ENCODE measurements at places on chromosomes 4 and X.

- H3K36me3 ChIP-seq, result no peaks in the 10 kb centered on the region
- DNase-seq, result no peak
- H3K4me1 ChIP-seq, result peaks cover 14% of the 10 kb centered on the region
- H3K27ac ChIP-seq, result no peak overlapping the region
- H3K4me3 ChIP-seq, result no peak overlapping the region
These were observed 140.0 kb downstream of the DCK start for GRCh38 chr4:71133491-71133890.

- H3K36me3 ChIP-seq, result no peaks in the 10 kb centered on the region
- H3K4me3 ChIP-seq, result no peak overlapping the region
- H3K27ac ChIP-seq, result no peak overlapping the region
- no peaks in the 10 kb centered on the region for H3K4me1 ChIP-seq
These were observed 8.7 kb downstream of the CLRN2 start for GRCh38 chr4:17523662-17524061.

DNA sequence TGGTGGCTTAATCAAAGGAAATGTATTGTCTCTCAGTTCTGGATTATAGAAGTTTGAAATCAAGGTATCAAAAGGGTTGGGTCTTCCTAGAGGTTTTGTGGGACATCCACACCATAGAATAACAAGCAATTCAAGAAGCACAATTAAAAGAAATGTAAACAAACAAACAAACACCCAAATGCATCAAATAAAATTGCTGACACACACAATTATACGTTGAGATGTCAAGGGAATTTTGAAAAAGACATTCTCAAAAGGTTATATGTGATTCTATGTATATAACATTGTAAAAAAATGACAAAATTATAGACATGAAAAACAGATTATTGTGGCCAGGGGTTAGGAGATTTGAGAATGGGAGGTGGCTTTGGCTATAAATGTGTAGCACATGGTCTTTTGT lies 250.7 kb upstream of the AGA start:
- no peak for DNase-seq
- H3K4me1 ChIP-seq, result no peaks in the 10 kb centered on the region
- H3K27ac ChIP-seq, result no peak overlapping the region
- H3K4me3 ChIP-seq, result no peak overlapping the region
- no peaks in the 10 kb centered on the region for H3K27me3 ChIP-seq

- peaks cover 13% of the 10 kb centered on the region for H3K4me1 ChIP-seq
- no peak overlapping the region for H3K27ac ChIP-seq
- H3K27me3 ChIP-seq, result no peaks in the 10 kb centered on the region
- peak overlapping the region; percentile 96 for H3K4me3 ChIP-seq
These were observed 2.9 kb downstream of the ANXA5 start for GRCh38 chr4:121693886-121694285.

DNA sequence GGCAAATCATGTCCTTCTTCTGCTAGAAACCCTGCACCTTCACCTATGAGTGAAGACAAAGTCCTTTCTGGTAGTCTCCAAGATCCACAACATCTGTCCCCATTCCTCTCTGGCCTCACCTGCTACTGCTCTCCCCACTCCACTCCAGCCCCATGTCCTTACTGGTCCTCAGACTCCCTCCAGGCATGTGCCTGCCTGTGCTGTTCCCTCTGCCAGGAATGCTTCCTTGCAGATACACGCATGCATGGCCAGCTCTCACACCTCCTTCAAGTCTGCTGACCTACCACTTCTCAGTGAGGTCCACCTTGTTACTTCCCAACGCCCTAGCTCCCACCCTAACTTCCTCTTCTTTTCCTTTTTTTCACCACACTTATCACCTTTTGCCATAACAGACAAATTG lies 18.1 kb downstream of the HMGB2 start:
- H3K4me3 ChIP-seq, result no peak overlapping the region
- H3K36me3 ChIP-seq, result no peaks in the 10 kb centered on the region
- H3K4me1 ChIP-seq, result peaks cover 4% of the 10 kb centered on the region
- H3K27me3 ChIP-seq, result no peaks in the 10 kb centered on the region

- no peaks in the 10 kb centered on the region for H3K36me3 ChIP-seq
- H3K4me3 ChIP-seq, result no peak overlapping the region
- H3K27ac ChIP-seq, result no peak overlapping the region
- H3K4me1 ChIP-seq, result no peaks in the 10 kb centered on the region
These were observed 165.6 kb downstream of the SH3KBP1 start for GRCh38 chrX:19721726-19722370.

GRCh38 chr4:107068116-107068515 lies 32.0 kb upstream of the DKK2 start:
- H3K36me3 ChIP-seq, result no peaks in the 10 kb centered on the region
- H3K27ac ChIP-seq, result no peak overlapping the region
- H3K27me3 ChIP-seq, result no peaks in the 10 kb centered on the region
- H3K4me1 ChIP-seq, result no peaks in the 10 kb centered on the region
- H3K4me3 ChIP-seq, result no peak overlapping the region

GRCh38 chrX:39309018-39309635 lies 507.9 kb downstream of the MID1IP1 start:
- no peaks in the 10 kb centered on the region for H3K4me1 ChIP-seq
- no peaks in the 10 kb centered on the region for H3K36me3 ChIP-seq
- H3K27ac ChIP-seq, result no peak overlapping the region

DNA sequence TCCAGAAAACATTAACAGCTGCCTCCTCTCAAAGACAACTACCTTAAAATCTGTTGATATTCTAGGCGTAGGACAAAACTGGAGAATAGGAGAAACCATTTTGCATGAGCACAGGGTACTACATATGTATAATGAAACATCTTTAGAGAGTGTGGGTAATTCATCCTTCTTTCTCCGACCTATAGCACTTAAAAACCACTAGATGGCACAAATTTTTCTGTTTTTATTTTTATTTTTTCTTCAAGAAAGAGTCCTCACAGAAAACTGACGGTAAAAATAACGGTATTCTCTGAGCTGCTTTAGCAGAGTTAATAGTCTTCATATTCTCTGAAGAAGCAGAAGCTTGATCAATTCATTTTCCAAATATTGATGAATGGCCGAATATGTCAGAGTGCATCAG lies 14.6 kb downstream of the SMIM31 start:
- no peak overlapping the region for H3K27ac ChIP-seq
- H3K4me1 ChIP-seq, result no peaks in the 10 kb centered on the region
- H3K36me3 ChIP-seq, result no peaks in the 10 kb centered on the region
- H3K27me3 ChIP-seq, result no peaks in the 10 kb centered on the region
- DNase-seq, result no peak
- H3K4me3 ChIP-seq, result no peak overlapping the region

DNA sequence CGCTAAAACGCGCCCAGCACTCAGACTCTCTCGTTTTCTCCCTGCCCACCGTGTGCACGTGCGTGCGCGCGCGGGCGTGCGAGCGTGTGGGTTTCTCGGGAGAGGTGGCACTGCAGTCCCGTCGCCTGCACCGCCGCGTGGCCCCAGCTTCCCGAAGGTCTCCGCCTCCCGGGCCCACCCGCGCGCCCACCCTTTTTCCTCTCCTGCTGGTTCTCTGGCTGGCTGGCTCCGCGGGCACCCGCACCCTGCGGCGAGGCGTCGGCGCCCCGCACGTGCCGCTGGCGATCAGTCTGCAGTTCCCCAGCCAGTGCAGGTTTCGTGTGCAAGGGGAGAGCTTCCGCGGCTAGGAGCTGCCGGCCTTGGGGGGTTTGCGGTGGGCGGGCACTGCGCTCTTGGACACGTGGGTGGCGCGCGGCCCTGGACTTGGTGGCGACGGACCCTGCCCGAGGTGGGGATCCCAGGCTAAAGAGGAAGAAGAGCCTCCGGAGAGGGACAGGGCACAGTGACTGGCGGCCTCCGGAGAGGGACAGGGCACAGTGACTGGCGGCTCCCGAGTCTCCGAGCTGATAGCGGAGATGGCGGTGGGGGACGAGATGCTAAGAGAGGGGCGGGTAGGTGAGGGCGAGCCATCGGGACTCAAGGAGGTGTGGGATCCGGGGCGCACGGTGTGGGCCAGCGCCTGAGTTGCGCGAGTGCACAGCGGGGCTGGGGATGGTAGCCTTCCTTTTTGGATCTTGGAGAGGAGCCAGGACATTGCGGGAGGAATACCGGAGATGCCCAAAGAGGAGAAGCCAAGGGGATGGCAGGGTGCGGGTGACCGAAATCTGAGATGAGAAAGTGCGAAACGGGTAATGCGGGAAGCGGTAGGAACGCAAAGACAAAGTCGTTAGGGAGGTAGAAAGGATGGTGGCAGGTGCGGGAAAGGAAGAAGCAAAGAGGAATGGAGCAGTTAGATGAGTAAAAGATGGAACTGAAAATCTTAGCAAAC lies at the start of gene FAM184B:
Gene FAM184B, minus strand, starts transcription at position 322 of the 988 bp plus-strand sequence. CDS start 322 bp downstream, outside the sequence.
- no peaks in the 10 kb centered on the region for H3K36me3 ChIP-seq
- peaks cover 2% of the 10 kb centered on the region for H3K4me1 ChIP-seq
- peak within 1 kb of the TSS; percentile 56 for H3K4me3 ChIP-seq
- H3K27ac ChIP-seq, result no peak within 1 kb of the TSS

GRCh38 chrX:124415115-124415800 lies 68.9 kb downstream of the SH2D1A start:
- no peaks in the 10 kb centered on the region for H3K27me3 ChIP-seq
- H3K4me3 ChIP-seq, result no peak overlapping the region
- H3K36me3 ChIP-seq, result no peaks in the 10 kb centered on the region
- H3K4me1 ChIP-seq, result no peaks in the 10 kb centered on the region
- DNase-seq, result no peak

DNA sequence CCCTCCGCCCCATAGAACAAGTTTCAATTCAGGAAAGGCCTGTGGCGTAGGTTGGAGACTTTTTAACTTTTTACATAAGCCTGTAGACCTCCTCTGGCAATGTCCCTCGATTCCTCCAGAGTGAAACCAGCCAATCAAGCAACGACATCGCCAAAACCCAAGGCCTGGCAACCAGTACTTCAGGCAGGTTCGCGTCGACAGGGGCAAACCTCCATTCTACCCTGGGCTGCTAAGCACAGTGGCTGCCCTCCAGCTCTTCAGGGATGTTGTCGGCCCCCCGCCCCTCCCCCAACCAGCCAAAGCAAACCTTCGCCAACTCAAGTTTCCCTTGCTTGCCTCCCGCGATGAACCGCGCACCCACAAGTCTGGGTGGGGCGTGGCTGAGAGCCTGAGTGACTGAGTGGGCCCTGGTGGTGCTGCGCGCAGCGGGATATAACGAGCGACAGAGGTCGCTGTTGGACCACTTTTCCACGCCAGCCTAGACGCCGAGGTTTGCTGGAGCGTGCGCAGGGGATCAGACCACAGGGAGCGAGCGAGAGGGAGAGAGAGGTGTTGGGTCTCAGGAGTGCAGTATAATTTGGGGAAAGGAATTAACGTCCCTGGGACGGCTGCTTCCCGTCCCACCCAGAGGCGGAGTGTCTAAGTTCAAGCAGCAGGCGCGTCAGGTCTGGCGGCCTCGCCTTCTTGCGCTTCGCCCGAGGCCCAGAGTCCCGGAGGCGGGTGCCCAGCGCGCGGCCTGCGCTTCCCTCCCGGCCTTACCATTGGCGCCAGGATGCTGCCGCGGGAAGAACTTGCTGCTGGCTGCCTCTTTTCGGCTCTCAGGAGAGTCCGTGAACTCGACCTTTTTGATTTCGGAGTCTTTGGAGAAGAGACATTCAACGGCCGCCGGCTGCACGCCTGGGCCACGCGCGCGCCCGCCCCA lies 9.0 kb upstream of the PITX2 start:
- H3K27me3 ChIP-seq, result peaks cover 79% of the 10 kb centered on the region
- no peak overlapping the region for H3K27ac ChIP-seq
- DNase-seq, result peak; percentile 86
- no peak overlapping the region for H3K4me3 ChIP-seq
- peaks cover 4% of the 10 kb centered on the region for H3K4me1 ChIP-seq
- H3K36me3 ChIP-seq, result no peaks in the 10 kb centered on the region

- no peak overlapping the region for H3K4me3 ChIP-seq
- H3K4me1 ChIP-seq, result no peaks in the 10 kb centered on the region
- H3K27ac ChIP-seq, result no peak overlapping the region
- no peaks in the 10 kb centered on the region for H3K27me3 ChIP-seq
- DNase-seq, result no peak
These were observed 365.0 kb downstream of the PPP3CA start for GRCh38 chr4:100982345-100982744.

GRCh38 chrX:106931831-106932491 lies 11.8 kb downstream of the CLDN2 start:
- H3K27ac ChIP-seq, result peak overlapping the region; percentile 14
- DNase-seq, result peak; percentile 54
- peaks cover 5% of the 10 kb centered on the region for H3K4me1 ChIP-seq
- no peak overlapping the region for H3K4me3 ChIP-seq
- no peaks in the 10 kb centered on the region for H3K27me3 ChIP-seq
